ENCODE measurements at places on chromosomes 5 and 9.
A peak's percentile ranks its signal among the peaks of the same experiment; 100 is the strongest.

DNA sequence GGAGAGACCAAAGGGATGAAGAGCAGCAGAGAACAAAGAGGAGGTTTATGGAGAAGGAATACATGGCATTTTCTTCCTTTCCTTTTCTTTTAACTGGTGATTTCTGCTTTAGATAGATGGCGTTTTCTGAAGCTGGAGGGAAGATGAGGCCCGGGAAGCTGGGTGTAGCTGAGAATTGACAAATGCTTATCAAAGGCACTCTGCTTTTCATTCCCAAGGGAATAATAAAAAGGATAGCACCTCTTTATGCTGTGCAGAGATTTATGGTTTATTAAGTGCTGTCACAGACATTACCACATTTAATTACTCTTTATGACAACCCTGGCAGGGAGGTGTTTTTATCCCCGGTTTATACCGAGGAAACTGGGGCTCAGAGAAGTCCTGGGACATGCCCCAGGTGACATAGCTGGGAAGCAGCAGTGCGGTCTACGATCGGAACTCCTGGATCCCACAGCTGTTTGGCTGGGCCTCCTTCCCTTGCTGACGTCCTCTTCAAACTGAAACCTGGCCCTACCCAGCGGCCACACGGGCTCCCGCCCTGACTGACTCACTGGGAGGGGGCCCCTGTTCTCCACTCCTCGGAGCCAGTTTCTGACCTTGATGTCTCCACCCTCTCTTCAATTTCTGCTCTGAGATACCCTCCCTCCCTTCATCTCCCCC is 8.2 kb upstream of the EPB41L4B start:
- DNase-seq, result no peak

GRCh38 chr5:76547242-76547890 is 75.8 kb downstream of the F2RL2 start:
- peak; percentile 47 for DNase-seq

GRCh38 chr5:80181618-80182211 is 74.1 kb downstream of the SERINC5 start:
- DNase-seq, result no peak

- no peak for DNase-seq
These were observed 895.1 kb downstream of the CDH9 start for GRCh38 chr5:26143259-26143658.

DNA sequence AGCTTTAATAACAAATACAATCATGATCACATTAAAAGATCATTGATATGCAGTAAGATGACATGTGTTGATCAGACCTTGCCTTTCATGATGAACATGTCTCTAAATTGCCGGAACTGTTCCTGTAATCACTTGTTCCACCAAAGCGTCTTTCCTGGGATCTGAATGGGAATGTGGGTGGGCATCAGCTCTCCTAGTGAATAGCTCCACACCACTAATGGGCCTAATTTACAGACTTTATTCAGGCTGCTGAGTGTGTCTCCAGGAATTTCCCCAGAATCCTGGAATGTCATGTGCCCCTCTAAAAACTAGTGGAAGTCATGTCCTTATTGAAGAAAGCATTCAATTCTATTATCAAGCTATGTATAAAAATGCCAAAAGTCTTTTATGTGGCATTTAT is 765.1 kb upstream of the CTNND2 start:
- DNase-seq, result no peak

DNA sequence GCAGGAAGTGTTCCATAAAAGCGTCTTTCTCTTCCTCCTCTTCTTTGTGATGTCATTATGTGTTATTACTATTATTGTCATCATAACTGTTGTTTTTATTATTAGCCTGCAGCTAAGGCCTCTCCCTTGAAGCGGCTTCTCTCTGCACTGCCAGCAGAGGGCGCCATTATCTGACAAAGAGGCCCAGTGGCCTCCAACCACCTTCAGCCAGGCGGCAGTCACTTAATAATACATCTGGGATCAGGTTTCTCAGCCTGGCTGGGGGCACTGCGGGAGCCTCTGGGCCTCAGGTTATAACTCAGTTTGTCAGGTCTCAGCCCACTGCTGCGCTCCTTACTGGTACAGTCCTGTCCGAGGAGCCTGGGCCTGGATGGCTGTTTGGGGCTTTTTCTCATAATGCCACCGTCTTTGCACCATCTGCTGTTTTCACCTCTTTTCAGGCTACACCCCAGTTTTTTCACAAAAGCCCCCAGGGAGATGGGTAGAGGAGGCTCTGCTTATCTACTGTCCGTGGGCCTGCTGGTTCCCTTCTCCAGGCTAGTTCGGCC is 281.9 kb downstream of the NSG2 start:
- DNase-seq, result peak; percentile 77

DNA sequence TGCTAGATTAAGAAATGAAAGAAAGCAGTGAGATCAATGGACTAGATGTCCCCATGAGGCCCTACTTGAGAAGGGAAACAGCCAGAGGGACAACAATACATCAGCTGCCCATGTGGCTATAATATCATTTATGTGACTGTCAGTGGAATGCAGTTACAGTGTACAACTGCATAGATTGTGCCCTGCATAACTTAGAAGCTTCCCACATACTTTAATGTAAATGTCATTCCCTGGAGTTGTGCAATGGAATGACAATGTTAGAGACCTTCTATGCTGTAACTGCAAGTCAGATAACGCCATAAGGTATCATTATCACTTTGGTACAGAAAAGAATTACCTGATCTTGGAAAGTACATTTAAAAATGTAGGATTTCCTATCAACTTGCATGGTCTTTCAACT is 67.4 kb downstream of the FBN2 start:
- no peak for DNase-seq
